ENCODE measurements at places on chromosomes 11 and 22.

GRCh38 chr22:46801331-46801811 is 38.9 kb downstream of the TBC1D22A start:
- no peak for DNase-seq

- no peak for DNase-seq
Measured at GRCh38 chr11:133545199-133545803, 13.0 kb upstream of the OPCML start.

DNA sequence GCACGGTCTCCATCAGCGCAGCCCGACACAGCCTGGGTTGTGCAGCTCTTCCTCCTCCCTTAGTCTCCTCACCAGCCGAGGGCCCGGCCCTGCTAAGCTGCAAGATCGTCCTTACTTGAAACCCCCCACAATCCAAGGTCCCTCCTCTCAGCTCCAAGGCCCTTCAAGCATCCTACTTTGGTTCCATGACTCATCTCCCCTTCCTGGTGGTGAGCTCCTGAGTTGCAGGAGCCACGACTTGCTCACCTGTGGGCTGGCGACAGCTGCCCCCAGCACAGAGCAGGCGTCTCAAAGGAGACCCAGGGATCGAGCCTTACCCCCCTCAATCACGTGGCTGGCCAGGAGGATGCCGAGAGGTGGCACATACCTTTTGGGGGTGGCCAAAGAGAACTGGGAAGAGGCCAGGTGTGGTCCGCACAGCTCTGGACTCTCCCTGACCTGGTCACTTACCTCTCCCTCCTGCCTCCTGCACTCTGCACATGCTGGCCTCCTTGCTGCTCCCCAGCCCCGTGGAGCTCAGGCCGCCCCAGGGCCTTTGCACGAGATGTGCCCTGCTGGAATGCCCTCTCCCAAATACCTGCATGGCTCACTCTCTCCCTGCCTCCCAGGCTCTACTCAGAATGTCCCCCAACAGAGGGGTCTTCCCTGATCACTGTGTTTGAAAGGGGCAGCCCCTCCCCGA is 35.2 kb upstream of the FADD start:
- no peak for DNase-seq

GRCh38 chr22:40107851-40108378 is 69.8 kb upstream of the TNRC6B start:
- DNase-seq: no peak

GRCh38 chr22:29735416-29735815 is 15.6 kb downstream of the CABP7 start:
- no peak for DNase-seq

- DNase-seq: no peak
Measured at GRCh38 chr11:119426142-119426541, 3.2 kb upstream of the THY1 start.

- no peak for DNase-seq
Measured at GRCh38 chr11:112320668-112321067, 60.0 kb upstream of the PLET1 start.

- DNase-seq: no peak
Measured at GRCh38 chr11:67632982-67633755, 3.4 kb upstream of the NUDT8 start.

DNA sequence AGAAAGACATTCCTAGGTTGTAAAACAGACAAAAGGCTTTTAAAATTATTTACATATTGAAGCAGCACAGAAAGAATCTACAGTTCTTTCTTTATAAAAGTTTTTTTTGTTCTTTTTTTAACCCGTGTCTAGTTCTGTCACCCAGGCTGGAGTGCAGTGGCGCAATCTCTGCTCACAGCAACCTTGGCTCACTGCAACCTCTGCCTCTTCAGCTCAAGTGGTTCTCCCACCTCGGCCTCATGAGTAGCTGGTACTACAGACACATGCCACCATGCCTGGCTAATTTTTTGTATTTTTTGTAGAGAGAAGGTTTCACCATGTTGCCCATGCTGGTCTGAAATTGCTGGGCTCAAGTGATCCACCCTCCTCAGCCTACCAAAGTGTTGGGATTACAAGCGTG is 3.8 kb upstream of the INCENP start:
- DNase-seq: no peak

GRCh38 chr11:86508604-86509587 is 134.2 kb downstream of the CCDC81 start:
- DNase-seq: no peak

DNA sequence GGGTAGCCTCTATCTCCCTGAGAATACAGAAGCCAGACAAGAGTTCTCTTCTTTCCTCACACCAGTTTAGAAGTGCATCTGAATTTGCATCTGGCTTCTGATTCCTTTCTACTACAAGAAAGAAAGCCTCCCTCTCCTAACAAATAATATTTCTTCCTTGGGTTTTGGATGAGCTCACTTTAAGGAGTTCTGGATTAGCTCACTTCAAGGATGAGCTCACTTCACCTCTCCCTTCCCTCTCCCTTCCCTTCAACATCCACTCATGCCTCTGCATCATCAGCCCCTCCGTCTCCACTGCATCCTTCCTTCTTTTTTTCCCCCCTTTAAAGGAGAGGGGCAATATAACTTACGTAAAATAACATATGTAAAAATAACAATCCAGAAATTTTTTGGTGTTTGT is 1.6 kb upstream of the MTNR1B start:
- no peak for DNase-seq

- DNase-seq: no peak
Measured at GRCh38 chr11:116510886-116511650, 261.7 kb downstream of the BUD13 start.

GRCh38 chr11:26963764-26964163 is 30.1 kb upstream of the FIBIN start:
- DNase-seq: no peak

- DNase-seq: no peak
Measured at GRCh38 chr22:41905411-41906202, 9.3 kb downstream of the SHISA8 start.

- DNase-seq: no peak
Measured at GRCh38 chr11:113286009-113286408, 28.4 kb upstream of the TTC12 start.

- no peak for DNase-seq
Measured at GRCh38 chr11:106765469-106766258, 252.6 kb downstream of the GUCY1A2 start.

DNA sequence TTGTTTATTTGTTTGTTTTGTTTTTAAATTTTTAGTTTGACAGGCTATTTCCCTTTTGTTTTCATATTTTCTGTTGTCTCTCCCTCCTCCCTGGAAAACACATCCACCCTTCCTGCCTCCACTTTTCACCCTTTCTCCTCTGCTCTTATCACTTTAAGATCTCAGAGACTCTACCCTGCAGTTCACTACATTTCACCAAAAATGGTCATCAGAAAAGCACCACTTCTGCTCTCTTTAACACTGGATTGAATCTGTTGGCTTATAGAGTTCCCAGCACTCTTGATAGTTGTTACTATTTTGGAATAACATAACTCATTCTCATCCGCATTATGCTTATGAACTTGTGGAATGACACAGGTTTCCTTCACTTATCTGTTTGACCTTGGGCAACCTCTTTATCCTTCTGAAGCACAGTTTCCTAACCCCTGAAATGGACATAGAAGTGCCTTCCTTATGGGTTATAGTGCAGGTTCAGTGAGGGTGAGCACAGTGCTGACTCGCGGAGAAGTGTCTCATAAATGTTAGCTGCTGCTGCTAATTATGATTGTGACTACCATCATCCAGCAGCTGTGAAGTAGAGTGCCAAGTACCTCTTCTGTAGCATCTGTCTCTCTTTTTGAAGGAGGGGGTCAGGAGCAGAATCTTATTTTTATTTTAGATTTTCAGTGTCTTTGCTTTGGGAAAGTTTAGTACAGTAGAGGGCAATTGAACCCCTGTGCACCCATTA is 15.0 kb downstream of the TEAD1 start:
- no peak for DNase-seq

GRCh38 chr11:110797453-110797852 is 85.2 kb upstream of the ARHGAP20 start:
- no peak for DNase-seq

DNA sequence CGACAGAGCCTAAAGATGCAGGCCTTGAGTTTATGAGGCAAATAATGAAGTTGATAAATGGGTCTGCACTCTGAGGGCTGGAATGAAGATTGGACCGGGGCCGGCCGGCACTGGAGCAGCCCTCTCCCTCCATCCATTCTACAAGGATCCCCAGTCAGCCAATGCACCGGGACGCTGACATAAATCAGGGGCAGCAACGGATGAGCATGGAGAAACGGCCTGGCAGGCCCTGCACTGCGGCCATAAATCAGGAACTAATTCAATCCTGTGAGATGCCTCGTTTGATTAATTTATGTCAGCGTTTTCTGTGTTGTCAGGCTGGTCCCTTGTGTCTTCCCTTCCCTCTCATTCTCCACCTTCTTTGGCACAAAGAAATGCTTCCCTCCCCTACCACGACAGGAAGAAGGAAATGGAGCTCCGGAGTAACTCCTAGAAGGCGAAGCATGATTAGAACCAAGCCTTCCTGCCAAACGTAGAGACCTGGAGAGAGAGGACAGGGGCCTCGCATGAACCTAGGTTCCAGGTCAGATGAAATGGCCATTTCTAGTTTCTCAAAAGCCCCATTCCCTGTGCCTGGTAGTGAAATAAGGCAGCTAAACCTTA is 358.4 kb downstream of the OPCML start:
- no peak for DNase-seq

GRCh38 chr11:132052342-132052741 is 681.9 kb downstream of the NTM start:
- DNase-seq: no peak

- no peak for DNase-seq
Measured at GRCh38 chr22:25142102-25142501, 57.6 kb upstream of the CRYBB3 start.

DNA sequence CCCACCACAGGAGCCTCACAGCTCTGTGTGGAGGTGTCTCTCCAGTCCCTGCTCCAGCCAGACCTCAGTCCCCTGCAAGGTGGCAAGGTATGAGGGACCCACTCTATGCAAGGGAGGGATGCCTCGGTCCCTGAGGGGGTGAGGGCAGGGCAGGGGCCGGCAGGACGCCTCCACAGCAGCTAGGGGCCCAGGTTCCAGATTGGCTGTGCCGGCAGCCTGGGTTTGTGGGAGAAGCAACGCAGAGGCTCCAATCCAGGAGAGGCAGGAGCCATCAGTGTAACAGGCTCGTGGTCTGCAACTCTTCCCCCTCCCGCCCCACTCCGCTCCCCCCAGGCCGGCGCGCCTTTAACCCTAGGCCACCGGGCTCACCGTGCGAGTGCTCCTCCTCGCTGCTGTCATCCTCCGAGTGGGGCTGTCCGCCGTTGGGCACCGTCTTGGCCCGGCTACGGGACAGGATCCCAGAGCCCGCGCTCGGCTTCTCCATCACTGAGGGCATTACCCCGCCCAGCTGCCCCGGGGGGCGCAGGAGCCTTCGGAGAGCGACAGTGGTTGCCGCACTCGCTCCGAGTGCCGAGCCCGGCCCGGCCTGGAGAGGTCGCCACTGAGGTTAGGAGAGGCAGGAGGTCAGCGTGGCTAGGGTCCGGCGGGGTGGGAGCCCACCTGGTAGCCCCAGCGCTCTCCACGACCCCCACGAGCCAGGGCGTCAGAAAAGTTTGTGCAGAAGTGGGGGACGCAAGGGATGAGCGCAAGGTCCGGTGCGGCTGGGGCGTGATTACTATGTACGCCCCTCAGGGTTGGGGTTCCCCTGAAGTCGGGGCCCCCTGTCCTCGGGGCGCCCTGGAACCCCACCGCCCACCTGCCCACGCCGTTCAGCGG is 765 bp downstream of the RCOR2 start:
- DNase-seq: no peak

Data from omental fat pad (tissue), 4 donors.